Endothelial cell of umbilical vein (primary cell): ENCODE measurements at places on chromosomes 5 and 9.

DNA sequence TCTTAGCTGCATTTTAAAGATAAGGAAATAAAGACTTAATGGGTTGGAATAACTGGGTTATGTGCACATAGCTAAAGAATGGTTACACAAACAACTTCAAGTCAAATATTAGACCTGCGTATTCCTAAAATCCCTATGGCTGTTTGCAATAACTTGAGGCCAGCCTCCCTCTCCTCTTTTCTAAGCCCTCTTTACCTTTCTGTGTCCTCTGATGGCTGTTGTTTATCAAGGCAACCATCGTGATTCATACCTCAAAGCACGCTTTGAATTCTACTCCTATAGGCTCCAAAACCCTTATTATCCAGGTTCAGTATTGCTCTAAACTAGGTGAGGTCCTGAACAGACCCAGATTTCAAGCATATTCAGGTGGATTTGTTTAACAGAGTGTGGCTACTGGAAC is 45.6 kb upstream of the LCP2 start:
- no peak for DNase-seq

GRCh38 chr5:140114341-140115185 is 654 bp downstream of the PURA start:
- peak; percentile 71 for DNase-seq

DNA sequence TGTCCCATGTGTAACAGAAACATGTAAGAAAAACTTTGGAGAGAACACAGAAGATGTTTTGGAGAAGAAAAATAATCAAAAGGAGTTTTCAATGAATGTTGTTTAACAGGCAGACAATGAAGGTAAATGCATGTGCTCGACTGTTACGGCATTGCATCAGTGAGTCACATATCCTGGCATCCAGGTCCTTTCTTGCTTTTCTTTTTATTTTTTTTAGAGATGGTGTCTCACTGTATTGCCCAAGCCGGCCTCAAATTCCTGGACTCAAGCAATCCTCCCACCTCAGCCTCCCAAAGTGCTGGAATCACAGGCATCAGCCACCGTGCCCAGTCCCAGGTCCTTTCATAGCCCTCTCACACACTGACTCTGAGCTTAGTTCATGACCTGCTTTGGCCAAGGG is 181.8 kb downstream of the DTWD2 start:
- DNase-seq = no peak

DNA sequence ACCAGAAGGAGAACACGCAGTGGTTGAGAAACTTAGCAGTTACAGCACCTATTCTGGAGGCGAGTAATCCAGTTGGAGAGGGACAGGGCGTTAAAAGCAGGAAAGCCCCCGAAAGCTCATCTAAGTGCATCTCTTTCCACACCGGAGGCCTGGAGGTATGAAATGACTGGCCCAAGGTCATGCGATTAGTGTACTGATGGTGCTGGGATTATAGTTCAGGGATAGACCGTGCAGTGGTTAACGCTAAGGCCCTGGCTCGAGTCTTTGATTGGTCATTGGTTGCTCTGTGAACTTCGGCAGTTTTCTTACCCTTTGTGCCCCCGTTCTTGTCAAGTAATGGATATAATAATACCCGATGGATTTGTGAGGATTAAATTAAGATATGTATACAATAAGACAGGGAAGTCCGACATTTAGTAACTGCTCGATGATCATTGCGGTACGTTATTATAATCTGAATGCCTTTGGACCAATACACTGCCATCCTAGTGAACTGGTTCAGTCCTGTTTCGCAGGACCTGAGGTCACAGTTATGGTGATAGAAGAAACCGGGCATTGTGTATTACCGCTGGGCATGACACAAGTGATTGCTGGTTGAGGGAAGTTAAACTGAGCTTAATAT is 960 bp downstream of the CANX start:
- DNase-seq = peak; percentile 60

DNA sequence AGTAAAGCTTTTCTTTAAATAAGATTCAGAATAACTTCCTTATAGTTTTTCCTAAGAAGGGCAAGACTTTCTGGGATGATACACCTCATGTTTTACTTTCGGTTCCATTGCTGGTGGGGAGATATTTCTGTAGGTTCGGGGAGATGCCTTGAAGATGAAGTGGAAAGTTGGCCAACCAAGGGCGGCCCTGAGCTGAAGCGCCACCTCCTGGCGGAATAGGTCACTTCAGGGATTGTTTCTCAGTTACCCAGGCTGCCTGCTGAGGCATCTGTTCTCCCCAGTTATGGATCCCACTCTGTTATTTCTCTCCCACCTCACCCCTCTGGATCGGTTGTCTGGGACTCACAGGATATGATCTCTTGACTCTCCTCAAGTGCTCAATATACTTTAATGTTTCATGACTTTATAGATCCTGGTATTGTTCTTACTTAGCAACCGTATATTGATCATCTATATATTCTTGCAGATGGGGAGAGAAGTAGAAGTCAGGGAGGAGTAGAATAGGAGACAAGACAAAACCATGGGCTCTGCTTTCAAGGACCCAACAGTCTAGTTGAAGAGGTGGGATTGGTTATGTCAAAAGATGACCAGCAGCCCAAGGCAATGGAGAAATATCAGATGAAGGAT is 23.4 kb downstream of the MEGF10 start:
- DNase-seq = peak; percentile 69

DNA sequence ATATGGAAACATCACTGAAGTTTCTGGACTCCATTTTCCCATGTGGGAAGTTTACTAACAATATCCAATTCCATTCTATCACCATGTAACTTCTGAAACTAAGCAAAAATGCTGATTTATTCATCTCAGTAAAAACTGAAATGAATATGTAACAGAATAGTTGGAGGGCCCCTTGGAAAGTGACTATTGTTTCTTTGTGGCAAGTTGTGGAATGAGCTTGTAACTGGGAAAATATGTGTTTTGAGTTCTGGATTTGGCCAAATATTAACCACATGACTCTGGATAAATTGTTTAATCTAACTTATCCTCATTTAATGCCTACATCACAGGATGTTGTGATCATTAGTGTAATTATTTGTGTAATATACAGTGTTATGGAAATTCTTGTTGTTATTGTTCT is 619.3 kb downstream of the TLE4 start:
- DNase-seq = no peak

GRCh38 chr5:97508864-97509263 is 325.8 kb upstream of the RIOK2 start:
- DNase-seq = no peak

- DNase-seq = peak; percentile 59
Measured at GRCh38 chr5:59485629-59486439, 407.7 kb downstream of the PDE4D start.

- no peak for DNase-seq
Measured at GRCh38 chr5:151001436-151001835, 19.0 kb upstream of the GPX3 start.

DNA sequence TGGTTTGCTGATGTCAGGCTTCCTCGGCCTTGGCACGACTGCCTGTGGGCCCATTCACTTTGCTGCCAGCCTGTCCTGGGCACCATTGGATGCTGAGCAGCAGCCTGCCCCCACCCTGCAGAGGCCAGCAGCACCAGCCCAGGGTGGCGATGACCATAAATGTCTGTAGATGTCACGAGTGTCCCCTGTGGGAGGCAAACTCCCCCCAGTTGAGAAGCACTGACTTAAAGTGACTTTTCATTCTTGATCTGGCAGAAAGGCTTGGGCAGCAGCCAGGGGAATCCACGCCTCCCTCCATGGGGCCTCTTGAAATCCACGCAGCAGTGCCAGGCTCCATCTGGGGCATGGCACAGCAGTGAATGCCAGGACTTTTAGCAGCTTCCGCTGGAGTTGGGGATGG is 21.8 kb downstream of the IRX4 start:
- no peak for DNase-seq

DNA sequence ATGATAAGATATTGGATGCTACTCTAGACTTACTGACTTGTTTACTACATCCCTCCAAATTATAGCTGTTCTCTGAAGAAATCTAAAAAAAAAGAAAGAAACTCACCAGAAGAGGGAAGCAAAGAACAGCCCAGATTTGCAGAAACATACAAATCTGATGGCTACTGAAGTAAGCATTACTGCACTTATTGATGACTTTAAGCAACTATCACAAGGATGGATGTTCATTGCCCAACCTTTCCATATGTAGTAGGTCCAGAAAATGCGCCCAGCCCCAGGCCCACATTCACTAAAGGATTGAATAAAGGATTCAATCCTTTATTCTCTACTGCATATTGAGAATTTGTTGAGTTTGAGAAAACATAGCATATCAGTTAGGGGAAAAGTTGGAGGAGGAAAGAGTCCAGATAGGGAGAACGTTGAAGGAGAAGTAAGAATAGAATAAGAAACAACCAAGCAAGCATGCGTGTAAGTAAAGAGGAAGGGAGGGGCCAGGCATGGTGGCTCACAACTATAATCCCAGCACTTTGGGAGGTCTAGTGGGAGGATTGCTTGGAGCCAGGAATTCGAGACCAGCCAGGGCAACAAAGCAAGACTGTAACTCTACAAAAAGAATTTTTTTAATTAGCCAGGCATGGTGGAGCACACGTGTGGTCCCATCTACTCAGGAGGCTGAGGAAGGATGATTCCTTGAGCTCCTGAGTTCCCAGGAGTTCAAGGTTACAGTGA is 33.8 kb upstream of the DTWD2 start:
- DNase-seq = peak; percentile 58

DNA sequence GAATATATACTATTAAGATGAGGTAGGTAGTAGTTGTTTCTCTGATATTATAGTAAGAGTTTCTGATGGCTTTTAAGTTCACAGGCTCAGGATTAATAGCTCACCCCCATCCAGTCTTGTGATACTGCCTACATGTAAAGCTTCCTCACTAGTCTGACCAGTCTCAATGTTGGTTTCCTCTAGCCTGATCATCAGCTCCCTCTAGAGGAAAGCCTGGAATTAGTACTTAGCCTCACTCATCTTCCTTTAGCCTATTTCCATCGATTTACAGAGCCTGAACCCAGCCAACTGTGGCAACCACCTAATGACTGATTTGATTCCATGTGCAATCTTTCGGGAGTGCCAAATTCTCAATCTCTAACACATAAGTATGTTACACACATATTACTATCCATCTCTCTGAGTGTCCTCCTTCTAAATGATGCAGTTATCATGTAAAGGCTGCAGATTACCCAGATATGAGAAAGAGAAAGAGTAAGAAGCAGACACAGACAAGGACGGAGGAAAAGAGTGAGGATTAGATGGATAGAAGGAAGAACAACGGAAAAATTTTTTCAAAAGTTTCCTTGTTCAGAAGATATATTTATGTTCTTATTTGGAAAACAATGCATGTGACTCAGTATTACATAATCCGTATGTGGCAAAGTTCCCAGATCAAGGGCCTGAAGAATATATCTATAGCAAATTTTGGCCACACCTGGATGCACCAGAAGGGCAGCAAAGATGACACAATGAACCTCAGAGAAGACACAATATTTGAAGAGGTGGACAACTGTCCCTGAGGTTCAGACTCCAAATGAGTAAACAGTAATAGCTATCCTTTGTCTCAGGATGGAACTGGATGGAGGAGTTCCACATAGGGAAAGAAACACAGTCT is 333.7 kb downstream of the ELAVL2 start:
- peak; percentile 64 for DNase-seq

GRCh38 chr5:132008961-132009680 is 2.3 kb downstream of the ACSL6 start:
- DNase-seq = no peak

GRCh38 chr9:113695440-113695851 is 180.7 kb upstream of the ZNF618 start:
- no peak for DNase-seq

DNA sequence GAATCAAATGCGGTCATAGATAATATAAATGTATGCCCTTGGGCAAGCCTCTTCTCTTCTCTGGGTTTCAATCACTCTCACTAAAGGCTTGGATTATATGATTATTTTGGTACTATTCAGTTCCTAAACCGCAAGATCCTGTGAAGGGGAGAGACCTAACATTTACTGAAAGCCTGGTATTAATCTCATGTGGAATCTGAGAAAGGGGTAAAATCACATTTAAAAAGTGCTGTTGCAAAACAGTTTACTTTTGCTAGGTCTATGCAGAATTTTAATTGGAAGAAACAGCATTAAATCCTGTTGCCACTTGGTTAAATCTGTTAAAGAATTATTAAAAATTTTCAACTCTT is 50.7 kb downstream of the SLC44A1 start:
- DNase-seq = no peak

- no peak for DNase-seq
Measured at GRCh38 chr9:130444565-130445221, at the start of gene ASS1. TSS of gene ASS1 (plus strand) at chr9:130444961. CDS start at chr9:130452229, 7,268 bp downstream.

- no peak for DNase-seq
Measured at GRCh38 chr5:176793343-176793699, 17.0 kb upstream of the UNC5A start.

- DNase-seq = no peak
Measured at GRCh38 chr5:6742081-6742758, 29.0 kb downstream of the TENT4A start.

DNA sequence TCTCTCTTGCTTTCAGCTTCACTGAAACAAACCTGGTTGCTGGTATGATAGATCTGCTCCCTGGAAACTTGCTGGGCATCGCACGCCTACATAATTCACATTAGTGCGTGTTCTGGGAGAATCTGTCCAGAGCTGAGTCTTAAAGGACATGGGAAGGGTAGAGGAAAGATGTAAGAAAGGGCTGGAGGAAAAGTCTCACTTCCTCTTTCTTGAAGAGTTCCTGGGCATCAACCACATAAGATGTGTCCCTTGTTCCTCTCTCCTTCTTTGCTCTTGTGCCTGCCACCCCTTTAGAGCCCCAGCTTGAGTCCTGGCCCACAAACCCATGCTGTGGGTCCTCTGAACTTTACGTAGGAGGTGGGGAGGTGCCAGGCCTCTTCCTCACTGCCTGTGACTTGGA is 205.3 kb upstream of the PANK3 start:
- no peak for DNase-seq

DNA sequence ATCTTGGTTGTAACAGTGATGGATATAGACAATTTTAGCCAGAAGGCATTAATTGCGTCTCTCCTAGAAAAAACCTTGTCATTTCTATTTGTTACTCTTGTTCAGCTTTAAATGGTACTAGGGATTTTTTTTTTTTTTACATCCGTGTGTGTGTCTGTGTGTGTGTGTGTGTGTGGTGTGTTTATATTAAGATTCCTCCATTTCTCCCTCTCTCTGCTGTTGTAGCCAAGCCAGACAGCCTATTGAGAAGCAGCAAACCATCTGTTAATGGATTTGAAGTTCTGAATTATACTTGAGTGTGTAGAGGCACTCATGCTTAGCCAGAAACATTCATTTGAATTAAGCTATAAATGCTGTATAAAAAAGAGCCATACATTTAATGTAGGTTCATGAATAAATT is 72.3 kb downstream of the SLF1 start:
- no peak for DNase-seq

DNA sequence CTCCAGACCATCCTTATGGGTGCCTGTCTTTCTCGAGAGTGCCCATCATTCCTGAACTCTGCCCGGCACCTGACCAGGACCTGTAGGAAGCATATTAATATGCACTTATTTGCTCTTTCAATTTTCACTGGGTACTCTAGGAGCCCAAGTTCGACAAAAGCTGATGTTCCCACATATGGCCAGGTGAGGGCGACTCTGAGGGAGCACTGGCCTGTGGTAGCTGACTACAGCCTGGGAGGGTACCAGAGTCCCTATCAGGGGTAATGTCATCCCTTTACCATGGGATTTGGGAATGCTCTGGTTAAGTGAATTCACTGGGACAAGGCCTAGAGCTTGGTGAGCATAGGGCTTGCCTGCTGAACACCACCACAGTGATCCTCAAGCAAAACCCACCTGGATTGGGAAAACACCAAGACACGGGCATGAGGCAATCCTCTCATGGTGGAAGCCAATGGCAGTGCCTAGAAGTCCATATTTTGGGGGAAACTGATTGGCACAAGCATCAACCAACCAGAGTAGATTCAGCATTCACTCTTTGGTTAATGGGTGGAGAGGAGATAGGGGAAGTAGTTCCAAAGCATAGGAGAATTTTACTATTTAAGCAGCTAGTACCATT is 112.2 kb downstream of the MTX3 start:
- DNase-seq = no peak
